ENCODE measurements at places on chromosomes 2 and 18.

- peak; percentile 87 for DNase-seq
Observed at GRCh38 chr2:27683390-27684071, 19.8 kb downstream of the SLC4A1AP start.

GRCh38 chr2:213015387-213016165, 135.8 kb downstream of the IKZF2 start:
- DNase-seq: peak; percentile 55

- DNase-seq: no peak
Observed at GRCh38 chr2:170745305-170745704, 24.9 kb upstream of the ERICH2 start.

DNA sequence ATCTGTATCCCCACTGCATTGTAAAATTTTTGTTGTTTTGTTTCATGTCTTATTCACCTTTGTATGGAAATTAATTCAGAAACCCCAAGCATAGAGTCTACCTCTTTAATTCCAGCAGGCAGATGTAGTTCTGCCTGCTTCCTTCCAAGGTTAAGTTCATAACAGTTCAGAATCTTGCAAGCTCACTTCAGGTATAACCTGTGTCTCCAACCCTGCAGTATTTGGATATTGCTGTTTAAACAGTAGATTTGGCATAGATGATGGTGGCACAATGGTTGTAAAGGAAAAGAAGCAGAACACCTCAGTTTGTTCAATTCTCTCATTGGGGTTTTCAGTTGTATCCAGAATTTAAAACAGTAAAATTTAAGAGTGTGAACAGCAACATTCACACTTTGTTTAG, 21.2 kb downstream of the SULT1C2 start:
- no peak for DNase-seq

- no peak for DNase-seq
Observed at GRCh38 chr18:41227993-41228392, 727.0 kb upstream of the PIK3C3 start.

All from activated T-cell treated with anti-CD3 and anti-CD28 coated beads, Interleukin-2, amount 50 U/mL, for 48 hours (primary cell).